GM23338 (cell line): ENCODE measurements at places on chromosomes 1 and 21. TPM values are rescaled to one million over a fixed set of nuclear protein-coding genes. Genes with fewer than 3 reads are reported as not detected.

DNA sequence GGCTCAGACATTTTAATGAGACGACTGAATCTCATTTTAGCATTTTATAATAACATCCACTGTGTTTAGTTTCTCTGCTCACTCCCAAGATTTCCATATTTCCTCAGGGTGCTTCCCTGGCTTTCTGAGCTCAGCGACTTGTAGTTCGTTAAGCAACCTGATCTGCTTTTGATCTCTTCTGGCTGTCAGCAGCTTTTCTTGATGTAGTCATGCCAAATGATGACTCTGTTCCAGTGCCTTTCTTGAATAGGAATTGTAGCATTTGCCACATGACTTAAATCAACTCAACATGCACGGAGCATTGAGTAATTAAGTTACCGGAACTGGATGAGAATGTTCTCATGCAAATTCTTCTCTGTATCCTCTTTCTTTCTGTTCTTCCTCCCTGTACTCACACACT is 246.1 kb downstream of the FMN2 start:
- no peaks in the 10 kb centered on the region for H3K4me1 ChIP-seq
- H3K36me3 ChIP-seq = no peaks in the 10 kb centered on the region

- DNase-seq = no peak
- 0 out of 2 replicates have a peak, but pooled peaks cover 4% of the 10 kb centered on the region for H3K36me3 ChIP-seq
- H3K4me3 ChIP-seq = no peak overlapping the region
Measured at GRCh38 chr1:116741836-116742565, 12.2 kb upstream of the CD2 start.

DNA sequence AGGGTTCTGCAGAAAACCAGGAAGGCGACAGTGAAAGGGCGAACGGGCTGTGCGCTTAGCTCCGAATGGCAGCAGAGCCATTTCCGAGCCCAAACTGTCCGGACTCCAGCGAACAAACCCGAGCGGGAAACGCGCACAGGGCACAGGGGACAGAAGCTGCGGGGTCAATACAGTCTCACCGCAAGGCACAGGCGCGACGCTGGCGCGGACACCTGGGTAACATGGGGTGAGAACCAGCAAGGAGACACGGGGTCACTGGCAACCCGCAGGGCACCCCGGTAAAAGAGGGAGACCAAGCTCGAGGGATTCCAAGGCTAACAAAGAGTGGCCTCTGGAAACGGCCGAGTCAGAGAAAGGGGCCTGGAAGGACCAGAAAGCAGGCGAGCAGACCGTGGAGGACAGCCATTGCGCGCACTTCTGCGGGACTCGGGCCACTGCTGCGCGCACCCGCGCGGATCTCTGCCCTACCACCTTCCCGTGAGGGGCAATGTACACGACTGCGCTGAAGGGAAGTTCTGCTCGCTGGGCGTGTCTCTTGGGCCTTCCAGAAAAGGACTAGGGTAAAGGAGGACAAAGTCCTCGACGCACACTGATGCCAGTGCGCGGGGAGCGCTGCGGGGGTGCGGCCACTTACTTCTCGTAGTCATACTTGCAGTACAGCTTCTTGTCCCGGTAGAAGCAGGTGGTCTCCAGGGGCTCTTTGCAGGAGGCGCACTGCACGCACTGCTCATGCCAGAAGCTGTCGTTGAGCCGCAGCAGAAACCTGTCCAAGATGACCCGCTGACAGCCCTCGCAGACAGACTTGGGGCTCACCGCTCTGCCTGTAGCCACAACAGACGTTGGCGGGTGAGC is 3.8 kb downstream of the LMX1A start:
- no peak overlapping the region for H3K27ac ChIP-seq
- H3K4me3 ChIP-seq = peak overlapping the region; percentile 71
- peaks cover 98% of the 10 kb centered on the region for H3K27me3 ChIP-seq
- DNase-seq = peak; percentile 65

MNDA gene
- total RNA-seq = not detected in 2 replicates

GRCh38 chr1:25619101-25619890 is 2.7 kb downstream of the MAN1C1 start:
- DNase-seq = peak; percentile 84
- H3K27me3 ChIP-seq = peaks cover 16% of the 10 kb centered on the region
- peaks cover 23% of the 10 kb centered on the region for H3K4me1 ChIP-seq
- H3K27ac ChIP-seq = no peak overlapping the region

DNA sequence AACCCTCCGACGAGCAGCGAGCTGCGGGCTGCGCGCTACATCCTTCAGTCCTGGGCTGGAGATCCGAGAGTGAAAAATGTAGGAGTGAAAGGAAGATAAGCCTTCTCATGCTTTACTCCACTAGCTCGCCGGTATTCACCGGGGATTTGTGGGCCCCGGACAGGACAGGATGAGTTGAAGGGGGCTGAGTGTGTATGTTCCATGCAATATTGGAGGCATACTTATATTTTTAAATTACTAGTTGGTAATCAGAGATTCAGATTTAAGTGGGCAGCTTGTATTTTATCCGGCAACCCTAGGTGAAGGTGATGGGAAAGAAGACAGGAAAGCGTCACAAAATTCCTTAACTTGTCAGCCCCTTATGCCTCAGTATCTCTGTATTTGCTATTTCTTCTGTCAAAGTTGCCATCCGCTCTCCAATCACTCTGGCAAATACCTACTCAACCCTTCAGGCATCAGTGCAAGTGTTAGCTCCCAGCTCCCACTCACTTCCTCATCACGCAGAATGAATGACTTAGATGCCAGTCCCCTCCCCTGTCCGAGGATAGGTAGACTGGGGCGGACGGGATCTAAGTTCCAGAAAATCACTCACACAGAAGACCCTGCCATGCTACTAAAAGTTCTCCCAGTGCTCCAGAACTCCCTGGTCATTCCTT is 503 bp upstream of the PIGM start:
- H3K27ac ChIP-seq = no peak overlapping the region
- DNase-seq = no peak
- H3K4me3 ChIP-seq = peak overlapping the region; percentile 92

SMYD3 gene
- total RNA-seq = 31.7 and 34.4 TPM in 2 replicates

DNA sequence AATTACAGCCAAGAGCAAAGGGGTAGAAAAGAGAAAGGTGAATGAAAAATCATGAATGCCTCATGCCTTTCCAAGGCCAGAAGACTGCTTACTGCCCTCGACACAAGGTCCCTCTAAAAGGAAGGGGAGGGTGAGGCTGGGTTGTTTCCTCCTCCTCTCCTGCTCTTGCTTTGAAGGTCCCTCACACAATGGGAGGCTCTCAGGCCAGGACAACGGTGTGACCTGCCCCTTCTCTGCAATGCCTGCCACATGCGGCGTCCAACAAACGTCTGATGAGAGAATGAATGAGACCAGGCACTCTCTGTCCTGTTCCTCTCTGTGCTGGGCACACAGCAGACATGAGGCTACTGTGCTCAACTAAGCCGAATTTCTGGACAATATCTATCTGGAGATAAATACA is 51.3 kb downstream of the SSBP3 start:
- H3K27me3 ChIP-seq = no peaks in the 10 kb centered on the region
- no peak overlapping the region for H3K4me3 ChIP-seq
- DNase-seq = no peak
- H3K27ac ChIP-seq = no peak overlapping the region
- H3K36me3 ChIP-seq = no peaks in the 10 kb centered on the region

CLCC1 gene
- 16.6 and 22.6 TPM in 2 replicates for total RNA-seq

RPL11 gene
- total RNA-seq = 859 and 1,126 TPM in 2 replicates

ANKRD35 gene
- 3.6 and 4.3 TPM in 2 replicates for total RNA-seq

TLR5 gene
- 0.10 and 0.50 TPM in 2 replicates for total RNA-seq

ETNK2 gene
- total RNA-seq = 18.9 and 26.2 TPM in 2 replicates

DNA sequence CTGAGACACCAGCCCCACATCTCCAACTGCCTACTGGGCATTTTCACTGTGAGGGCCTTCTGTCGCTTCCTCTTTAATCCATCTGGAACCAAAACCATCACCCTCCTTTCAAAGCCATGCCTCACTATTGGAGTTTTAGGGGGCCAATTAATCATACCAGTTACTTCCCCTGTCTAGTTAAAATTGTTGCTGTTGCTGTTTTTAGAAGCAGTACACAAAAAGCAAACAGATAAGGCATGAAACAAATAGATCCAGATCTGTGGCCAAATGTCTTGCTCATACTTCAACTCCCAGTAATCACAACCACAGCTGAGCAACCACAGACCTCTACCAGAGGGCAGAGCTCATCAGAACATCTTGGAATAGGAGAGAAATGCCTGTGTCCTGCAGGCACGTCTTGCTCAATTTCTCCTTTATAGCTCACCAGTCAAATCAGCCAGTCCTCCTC is 133.8 kb upstream of the C1orf105 start:
- no peaks in the 10 kb centered on the region for H3K36me3 ChIP-seq
- no peaks in the 10 kb centered on the region for H3K27me3 ChIP-seq
- no peak overlapping the region for H3K4me3 ChIP-seq
- H3K4me1 ChIP-seq = no peaks in the 10 kb centered on the region
- H3K27ac ChIP-seq = no peak overlapping the region

- no peak overlapping the region for H3K4me3 ChIP-seq
- H3K27me3 ChIP-seq = no peaks in the 10 kb centered on the region
- H3K27ac ChIP-seq = peak overlapping the region; percentile 47; the same call in 1 of the 2 replicates
- H3K4me1 ChIP-seq = peaks cover 6% of the 10 kb centered on the region; the same call in 1 of the 2 replicates
Measured at GRCh38 chr1:212743901-212744475, 44.3 kb upstream of the BATF3 start.

BARHL2 gene
- total RNA-seq = not detected in 2 replicates

DNA sequence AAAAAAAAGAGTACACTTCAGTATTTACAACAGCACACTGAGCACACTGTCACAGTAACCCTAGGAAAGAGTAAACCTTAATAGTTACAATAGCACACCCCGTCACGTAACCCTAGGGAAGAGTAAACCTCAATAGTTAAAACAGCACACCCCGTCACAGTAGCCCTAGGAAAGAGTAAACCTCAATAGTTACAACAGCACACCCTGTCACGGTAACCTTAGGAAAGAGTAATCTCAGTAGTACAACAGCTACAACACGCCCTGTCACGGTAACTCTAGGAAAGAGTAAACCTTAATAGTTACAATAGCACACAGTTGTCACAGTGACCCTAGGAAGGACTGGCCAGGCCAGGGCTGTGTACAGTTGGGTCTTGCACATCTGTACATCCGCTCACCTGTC is 3.0 kb downstream of the CDK11A start:
- no peaks in the 10 kb centered on the region for H3K4me1 ChIP-seq
- H3K36me3 ChIP-seq = peaks cover 4% of the 10 kb centered on the region; the same call in 1 of the 2 replicates
- H3K27me3 ChIP-seq = no peaks in the 10 kb centered on the region
- no peak for DNase-seq

DNA sequence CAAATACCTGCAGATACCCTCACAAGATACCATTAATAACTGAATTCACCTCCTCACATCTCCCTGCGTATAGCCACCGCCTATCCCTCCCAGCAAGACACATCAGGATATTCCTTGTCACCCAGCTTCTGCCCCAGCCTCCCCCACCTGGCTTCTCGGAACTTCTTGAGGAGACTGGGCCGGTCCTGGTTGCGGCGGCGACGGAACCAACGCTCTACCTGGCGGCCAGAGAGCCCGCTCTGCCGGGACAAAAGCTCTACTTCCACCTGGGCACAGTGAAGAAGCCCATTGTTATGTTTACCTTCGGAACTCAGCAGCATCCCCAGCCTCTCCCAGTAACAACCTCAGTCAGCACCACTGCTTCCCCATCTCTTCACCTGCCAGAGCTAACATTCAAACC is 6.7 kb downstream of the CERS2 start:
- H3K4me3 ChIP-seq = no peak overlapping the region
- H3K27me3 ChIP-seq = no peaks in the 10 kb centered on the region
- H3K27ac ChIP-seq = no peak overlapping the region
- DNase-seq = no peak

FCGR3A gene
- not detected in 2 replicates for total RNA-seq

DNA sequence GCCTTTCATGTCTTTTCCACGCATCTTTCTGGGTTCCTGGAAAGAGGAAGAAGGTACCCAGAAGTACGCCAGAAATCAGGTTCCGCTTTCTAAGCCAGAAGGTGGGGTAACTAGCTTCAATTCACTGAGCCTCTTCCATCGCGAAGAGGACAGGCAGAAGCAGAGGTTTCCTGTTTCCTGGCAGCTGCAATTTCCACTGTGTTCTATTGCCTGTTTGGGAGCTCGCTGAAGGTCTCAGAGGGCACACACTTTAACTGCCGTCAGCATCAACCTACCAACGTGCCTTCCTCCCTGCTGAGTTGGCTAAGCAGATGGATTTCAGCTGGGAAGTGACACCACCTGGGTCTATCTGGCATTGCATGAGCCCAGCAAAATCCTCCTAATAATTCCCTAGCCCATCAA is 10.0 kb downstream of the NCF2 start:
- 0 out of 2 replicates have a peak overlapping the region, but pooled peaks have one; percentile 7 for H3K27ac ChIP-seq
- peaks cover 5% of the 10 kb centered on the region for H3K4me1 ChIP-seq
- H3K4me3 ChIP-seq = no peak overlapping the region
- no peaks in the 10 kb centered on the region for H3K27me3 ChIP-seq

DNA sequence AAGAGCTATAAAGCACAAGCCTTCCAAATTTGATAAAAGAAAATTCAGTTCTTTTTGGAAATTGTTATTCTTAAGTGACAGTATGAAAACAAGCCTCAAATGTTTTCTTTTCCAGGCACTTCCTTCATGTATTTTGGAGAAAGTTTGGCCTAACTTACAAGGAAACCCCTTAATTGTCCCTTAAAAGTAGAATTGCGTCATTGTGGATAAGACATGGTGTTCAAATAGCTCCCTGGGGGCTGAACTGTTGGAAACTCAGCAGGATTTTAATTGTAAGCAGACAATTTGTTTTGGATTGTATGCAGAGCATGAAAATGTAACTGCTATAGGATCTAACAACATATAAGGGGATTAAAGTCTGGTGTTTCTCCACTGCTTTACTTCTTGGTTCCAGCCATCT is 35.4 kb upstream of the FGGY start:
- H3K4me1 ChIP-seq = peaks cover 21% of the 10 kb centered on the region; the same call in 1 of the 2 replicates
- H3K36me3 ChIP-seq = no peaks in the 10 kb centered on the region; the same call in 1 of the 2 replicates
- H3K27ac ChIP-seq = no peak overlapping the region
- DNase-seq = no peak
- H3K4me3 ChIP-seq = no peak overlapping the region

DNA sequence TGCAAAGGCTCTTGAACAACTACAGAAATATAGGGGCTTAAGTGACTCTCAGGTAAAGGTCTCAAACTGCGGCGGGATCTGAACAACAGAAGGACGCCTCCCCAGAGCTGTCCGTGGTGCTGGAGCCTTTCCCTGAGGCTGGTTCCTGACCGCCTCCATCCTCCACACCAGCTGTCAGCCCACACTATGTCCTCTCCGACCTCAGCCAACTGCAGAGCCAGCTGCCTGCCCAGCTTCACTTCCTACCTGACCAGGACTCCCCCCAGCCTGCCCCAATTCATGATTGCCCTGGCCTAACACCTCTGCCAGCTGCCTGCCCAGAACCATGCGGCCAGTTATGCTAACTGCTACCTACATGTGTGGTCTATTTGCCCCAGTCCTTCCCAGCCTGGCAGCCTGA is 63.6 kb upstream of the ZC3H12A start:
- no peaks in the 10 kb centered on the region for H3K27me3 ChIP-seq
- no peak overlapping the region for H3K27ac ChIP-seq
- no peaks in the 10 kb centered on the region for H3K36me3 ChIP-seq
- H3K4me3 ChIP-seq = no peak overlapping the region

HENMT1 gene
- total RNA-seq = 7.0 and 9.7 TPM in 2 replicates

- H3K4me3 ChIP-seq = peak within 1 kb of the TSS; percentile 99
- peaks cover 20% of the 10 kb centered on the region for H3K4me1 ChIP-seq
- peak; percentile 98 for DNase-seq
Measured at GRCh38 chr1:10474613-10475507, at the start of gene PEX14. Gene PEX14 (plus strand): TSS chr1:10474950. CDS start chr1:10474967, 17 bp downstream.
